ENCODE measurements at places on chromosomes 7 and 10.

GRCh38 chr7:34083440-34083839 lies 178.1 kb downstream of the BMPER start:
- no peak for DNase-seq

- no peak for DNase-seq
These were observed 22.4 kb upstream of the MNX1 start for GRCh38 chr7:157032644-157033482.

GRCh38 chr10:115957786-115958442 lies 315.1 kb downstream of the GFRA1 start:
- DNase-seq = no peak

DNA sequence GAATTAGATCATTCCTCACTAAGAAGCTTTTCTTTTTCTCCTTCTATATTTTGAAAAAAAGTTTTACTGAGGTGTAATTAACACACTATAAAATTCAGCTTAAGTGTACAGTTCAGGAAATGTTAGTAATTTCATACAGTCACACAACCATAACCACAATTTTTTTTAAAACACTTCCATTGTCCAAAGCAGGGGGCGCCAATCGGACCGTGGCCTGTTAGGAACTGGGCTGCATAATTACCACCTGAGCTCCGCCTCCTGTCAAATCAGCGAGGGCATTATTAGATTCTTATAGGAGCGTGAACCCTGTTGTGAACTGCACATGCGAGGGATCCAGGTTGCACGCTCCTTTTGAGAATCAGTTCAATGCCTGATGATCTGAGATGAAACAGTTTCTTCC lies 427.1 kb downstream of the TFEC start:
- no peak for DNase-seq

DNA sequence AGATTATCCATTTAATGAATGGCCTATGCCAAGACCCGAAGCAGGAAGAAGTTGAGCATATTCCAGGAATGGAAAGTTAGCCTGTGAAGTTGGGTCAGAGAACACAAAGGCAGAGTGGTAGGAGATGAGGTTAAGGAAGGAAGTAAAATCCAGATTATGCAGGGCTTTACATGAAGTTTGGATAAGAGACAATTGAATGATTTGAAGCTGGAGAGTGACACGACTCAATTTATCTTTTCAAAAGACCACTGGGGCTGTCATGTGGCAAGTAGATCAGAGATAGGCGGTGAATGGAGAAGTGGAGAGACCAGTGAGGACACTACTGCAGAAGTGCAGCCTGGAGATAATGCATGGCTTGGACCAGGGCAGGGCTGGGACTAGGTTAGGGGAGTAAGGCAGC lies 7.2 kb upstream of the CNOT4 start:
- DNase-seq = no peak

- no peak for DNase-seq
These were observed 148.4 kb upstream of the AHR start for GRCh38 chr7:17150018-17150417.

DNA sequence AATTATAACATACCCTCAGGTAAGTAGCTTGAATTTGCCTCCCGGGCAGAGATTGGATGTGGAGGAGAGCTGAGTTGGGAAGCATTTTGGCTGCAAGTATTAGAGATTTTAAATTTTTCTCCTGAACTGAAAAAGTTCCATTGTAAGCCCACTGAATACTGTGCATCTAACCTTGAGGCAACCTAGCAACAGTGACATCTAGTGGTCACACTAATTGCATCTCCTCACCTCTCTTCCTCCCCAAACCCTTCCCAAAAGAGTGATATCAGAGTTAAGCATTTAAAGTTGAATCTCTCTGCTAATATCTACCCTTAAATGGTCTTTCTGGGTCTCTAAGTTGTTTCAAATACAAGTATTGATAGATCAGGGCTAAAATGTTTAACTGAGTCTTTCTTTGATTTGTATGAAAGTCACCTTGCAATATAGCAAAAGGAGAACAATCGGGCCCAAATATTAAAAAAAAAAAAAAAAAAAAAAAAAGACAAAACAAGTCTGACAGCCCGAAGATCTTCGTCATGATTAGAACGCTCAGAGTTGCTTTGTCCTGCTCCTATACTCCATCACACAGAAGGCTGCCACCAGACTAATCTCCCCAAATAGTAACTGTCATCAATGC lies 40.4 kb upstream of the DLX5 start:
- DNase-seq = peak; percentile 10

DNA sequence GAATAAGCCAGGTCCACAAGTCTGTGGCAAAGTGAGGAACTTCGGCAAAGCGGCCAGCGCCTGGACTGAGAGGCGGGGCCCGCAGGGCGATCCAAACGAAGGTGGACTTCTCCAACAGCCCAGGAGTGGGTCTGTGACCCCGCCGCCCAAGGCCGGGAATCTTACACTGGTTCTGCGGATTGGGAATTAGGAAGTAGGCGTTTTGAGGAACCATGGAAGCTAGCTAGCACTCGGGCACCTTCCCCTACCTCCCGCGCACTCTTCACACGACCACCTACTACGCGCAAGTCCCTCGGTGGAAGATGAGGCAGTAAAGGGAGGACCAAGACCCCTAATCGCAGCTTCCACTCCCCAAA lies 570 bp upstream of the ARF5 start:
- DNase-seq = no peak

GRCh38 chr7:91082038-91082437 lies 182.2 kb upstream of the FZD1 start:
- DNase-seq = no peak

- no peak for DNase-seq
These were observed 4.8 kb upstream of the ADRB1 start for GRCh38 chr10:114038819-114039218.

GRCh38 chr10:44859546-44860285 lies 51.4 kb upstream of the TMEM72 start:
- DNase-seq = no peak

DNA sequence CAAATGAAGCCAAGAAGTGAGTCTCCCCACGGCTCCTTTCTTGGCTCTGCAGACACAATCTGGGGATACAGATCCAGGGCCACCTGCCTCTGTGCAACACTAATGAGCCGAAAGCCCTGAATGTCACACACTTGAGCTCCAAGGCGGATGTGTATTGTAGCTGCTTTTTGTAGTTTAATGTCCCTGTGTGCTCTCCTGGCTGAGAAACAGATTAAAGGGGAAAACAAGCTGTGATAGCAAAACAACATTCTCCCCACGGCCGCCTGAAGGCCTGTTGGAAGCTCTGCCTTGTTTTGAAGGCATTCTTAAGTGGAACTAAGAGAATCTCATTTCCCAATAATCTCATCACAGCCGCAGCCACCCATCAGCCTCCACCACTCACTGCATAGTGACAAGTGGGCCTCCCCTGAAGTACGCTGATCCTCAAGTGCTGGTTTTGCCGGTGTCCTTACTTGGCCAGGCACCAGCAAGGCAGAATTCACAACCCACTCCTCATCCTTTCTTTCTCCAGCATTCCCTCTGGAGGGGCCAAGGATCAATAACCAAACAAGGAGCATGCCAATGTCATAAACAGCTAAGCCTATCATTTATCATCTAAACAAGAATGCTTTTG lies 44.4 kb upstream of the AMPH start:
- no peak for DNase-seq

DNA sequence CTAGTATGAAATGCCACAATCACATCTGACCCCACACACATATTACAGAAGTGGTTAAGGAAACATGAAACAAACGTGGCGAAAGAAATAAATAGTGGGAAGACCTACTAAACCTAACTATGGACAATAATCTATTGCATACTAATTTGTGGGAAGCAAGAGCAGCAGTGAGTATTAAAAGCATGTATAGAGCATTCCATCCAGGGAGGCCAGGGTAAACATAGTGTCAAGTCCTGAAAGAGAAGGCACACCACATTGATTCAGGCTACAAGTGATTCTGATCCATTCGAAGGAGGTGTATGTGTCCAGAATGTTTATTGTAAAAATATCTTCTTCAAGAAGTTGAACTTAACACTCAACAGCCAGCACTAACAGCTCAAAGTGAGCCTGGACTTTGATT lies 29.2 kb downstream of the CACNA2D1 start:
- no peak for DNase-seq

DNA sequence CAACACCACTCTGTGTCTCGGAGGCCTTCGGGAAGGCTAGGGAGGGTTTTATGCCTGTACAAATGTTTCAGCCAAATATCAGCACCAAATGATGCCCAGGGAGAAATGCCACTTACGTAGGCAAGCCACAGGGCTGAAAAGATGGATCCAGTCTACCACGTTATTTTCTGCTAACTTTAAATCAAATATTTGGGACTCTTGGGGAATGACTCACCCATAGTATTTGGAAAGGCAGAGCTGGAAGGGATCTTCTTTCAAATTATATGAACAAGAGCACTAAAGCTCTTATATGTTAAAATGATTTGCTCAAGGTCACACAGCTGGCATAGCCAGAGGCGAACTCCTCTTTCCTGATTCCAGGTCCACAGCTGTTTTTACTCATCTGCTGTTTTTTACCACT lies 591.4 kb downstream of the SORCS1 start:
- no peak for DNase-seq

DNA sequence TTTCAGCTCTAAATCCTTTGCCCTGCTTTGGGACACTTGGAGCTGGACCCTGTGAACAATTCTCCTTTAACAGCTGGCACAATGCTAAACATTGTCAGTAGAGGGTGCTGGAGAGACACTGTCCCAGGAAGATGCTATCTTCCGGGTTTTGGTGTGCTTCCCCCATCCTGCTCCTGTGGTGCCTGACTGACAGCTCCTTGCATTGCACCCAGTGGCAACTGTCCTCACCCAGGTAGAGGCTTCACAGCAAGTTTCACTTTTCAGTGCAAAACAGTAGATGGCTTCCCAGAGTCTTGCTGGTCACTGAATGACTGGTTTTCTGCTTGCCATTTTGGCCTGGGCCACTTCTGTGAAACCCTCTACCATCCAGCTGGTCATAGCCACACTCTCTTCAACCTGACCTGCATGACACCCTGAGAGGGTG lies 77.3 kb downstream of the CDC14C start:
- no peak for DNase-seq

- DNase-seq = no peak
These were observed 64.7 kb upstream of the TNRC18 start for GRCh38 chr7:5488286-5488878.

DNA sequence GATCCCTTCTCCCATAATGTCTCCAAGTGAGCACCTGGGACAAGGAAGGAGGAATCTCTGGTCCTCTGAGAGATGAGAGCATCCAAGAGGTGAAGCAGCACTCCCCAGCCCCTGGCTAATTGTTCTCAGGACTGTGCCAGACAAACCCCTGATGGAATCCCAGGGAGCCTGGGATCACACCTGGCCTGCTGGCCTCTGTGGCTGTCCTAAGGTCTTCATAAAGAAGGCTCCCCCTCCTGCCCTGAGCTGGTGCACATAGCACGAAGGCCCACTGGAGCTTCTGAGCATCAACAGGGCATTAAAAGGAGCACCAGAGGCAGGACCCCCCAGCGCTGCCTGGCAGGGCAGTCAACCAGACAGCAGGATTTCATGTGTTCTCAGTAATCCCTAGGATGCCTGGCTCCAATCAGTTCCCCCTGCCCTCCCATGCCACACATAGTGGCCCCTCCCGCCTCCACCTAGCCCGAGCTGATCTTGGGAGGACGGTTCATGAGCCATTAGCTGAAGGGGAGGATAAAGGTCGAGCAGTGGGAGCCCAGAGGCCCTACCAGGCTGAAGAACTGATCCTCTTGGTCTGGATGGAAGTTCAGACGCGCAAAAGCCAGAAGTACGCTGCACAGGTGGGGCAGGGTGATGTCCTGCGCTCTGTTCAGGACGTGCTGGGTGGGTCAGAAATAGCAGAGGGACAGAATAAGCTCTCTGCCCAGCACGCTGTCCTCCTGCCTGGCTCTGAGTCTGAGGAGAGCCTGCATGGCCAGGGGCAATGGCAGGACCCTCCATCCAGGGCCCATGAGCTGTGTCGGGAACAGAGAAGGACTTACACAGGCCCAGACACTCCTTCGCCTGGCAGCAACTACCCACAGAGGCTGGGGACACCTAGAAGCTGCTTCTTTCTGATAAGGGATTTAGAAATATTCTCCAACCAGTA lies 8.4 kb downstream of the TBRG4 start:
- DNase-seq = no peak

- DNase-seq = no peak
These were observed 77.8 kb upstream of the PDCD4 start for GRCh38 chr10:110793886-110794285.

DNA sequence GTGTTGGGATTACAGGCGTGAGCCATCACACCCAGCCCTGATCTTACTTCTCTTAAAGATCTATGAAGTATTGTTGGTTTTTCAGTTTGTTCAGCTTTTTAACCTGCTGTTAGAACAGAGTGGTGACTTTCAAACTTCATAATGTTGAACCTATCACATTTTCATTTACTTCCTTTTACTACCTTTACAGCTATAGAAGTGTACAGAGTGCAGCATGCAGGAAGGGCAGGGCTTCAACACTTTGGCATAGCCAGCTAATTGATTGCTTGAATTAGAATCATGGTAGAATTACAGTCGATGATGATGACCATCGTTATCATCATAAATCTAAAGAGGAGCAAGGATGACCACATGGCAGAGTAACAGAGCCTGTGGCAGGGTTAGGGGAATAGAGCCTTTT lies 55.5 kb downstream of the AOAH start:
- no peak for DNase-seq

DNA sequence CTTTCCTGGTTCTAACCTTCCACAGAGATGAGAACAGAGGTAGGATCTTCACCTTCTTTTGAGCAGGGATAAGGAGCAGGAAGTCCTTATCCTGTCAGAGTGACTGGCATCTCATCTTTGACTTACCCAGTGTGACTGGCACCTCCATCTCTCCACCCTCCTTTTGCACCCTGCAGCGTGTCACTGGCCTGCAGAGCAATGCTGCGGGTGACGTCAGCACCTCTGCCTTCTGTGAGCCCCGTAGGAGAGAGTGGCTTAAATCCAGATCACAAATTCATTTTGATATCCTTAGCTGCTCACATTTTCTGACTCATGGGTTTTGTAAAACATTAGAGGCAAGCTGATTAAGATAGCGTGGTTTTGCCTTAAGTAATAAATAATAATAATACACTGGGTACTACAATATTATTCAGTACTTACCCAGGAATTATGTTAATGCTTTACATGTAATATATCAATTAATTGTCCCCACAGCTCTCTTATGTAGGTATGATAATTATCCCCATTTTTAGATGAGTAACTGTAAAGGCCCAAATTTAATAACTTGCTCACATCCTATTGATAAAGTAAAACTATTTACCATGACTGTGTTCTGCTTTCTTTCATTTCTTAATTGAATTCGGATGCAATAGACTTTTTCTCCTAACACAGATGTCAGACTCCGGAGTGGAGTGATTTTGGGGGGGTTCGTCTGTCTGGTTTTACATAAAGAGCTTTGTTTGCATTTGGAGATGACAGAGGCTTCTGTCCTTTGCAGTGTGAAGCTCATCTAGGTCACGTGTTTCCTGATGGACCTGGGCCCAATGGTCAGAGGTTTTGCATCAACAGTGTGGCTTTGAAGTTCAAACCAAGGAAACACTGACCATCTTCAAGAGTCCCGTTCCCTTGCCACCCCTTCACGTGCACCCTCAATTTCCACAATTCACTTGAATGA lies 24.9 kb downstream of the MSRB2 start:
- DNase-seq = no peak
